ENCODE measurements at places on chromosomes 4 and X. TPM values are rescaled to one million over a fixed set of nuclear protein-coding genes. Genes with fewer than 3 reads are reported as not detected.

GRCh38 chr4:147037069-147037468 is 91.4 kb upstream of the TTC29 start:
- DNase-seq = no peak

Gene DKK2
- 7.0 TPM for polyA plus RNA-seq

Gene LONRF3
- 0.81 TPM for polyA plus RNA-seq

GRCh38 chr4:185016946-185017758 is 1.1 kb upstream of the HELT start:
- no peak for DNase-seq

Gene F11
- 5.6 TPM for polyA plus RNA-seq

Gene H2BW1
- not detected for polyA plus RNA-seq

- no peak for DNase-seq
These were observed 82.5 kb downstream of the TIGD2 start for GRCh38 chr4:89193843-89194242.

Gene SHOX
- 0.17 TPM for polyA plus RNA-seq

DNA sequence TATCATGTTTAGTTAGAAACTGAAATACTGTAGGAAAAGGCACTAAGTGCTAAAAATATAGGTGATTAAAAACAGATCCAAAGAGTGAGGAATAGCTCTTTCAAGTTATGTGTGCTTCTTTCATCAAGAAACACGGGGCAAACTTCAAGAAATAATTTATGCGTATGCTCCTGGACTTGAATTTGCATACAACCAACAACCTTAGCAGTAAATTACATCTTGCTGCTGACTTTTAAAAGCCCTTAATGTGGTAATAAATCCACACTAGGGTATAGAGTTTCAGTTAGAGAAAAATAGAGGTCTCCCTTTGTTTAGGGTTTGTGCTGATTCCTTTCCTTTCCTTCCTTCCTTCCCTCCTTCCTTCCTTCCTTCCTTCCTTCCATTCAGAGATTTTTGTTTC is 94.5 kb upstream of the GC start:
- peak; percentile 49 for DNase-seq

DNA sequence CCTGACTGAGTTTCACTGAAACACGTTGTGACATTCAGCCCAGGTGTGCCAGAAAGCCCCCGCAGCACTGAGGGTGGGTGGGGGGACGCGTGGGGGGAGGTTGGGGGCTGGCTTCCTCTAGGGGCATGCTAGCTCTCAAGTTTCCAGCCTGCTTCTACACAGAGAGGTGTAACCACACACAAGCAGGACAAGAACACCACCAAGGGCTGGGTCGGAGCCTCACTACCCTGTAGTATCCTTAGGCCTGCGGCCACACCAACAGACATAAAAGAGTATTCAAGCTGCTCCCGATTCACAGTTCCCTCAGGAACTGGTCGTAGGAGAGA is 1.8 kb downstream of the USP46 start:
- DNase-seq = peak; percentile 8

Gene RRH
- polyA plus RNA-seq = 0.32 TPM

DNA sequence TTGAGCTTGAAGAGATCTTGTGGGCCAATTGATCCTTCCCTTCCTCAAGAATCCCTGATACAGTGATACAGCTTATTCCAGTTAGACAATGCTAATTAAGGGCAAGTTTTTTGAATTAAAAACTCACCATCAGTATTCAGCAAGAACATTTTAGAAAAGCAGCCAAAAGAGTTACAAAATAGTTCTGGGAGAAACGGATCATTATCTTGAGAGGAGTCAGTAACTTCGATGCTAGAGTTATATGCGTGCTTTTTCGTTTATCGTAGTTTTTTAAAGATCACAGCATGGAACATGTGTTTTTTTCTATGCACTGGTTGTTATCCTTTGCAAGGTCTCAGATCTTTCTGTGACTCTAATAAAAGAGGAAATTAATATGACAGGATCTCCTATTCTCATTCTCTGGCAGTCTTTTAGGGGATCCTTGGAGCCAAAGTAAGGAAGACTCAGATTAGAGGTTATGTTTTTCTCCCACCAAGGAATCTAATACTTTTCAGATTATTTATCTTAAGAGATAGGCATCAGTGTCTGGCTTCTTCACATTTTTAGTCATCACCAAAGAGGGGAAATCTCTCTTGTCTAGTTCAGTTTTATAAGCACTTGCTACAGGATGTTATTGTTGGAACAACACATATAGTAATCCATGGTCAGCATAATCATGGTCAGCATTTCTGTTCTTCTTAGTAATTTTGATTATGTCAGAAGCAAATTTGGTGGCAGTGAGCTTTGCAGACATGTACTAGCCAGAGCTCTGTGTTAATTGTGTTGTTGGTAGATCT is 109.7 kb downstream of the PDLIM5 start:
- DNase-seq = no peak

All from left renal cortex interstitium (tissue), 4 donors.